ENCODE measurements at places on chromosomes 11 and 22.

DNA sequence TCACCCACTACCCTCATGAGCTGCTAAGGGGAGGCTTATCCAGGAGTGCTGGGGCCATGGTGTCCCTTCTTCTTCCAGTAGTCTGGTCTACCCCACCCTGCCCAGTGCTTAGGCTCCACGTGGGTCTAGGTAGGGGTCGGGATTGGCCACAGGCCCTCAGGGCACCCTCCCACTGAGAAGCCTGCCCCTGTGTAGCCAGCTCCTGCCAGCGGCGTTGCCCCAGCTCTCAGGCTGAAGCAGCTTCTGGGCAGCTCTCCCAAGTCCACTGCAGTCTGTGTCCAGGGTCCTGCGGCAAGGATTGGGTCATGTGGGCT, 24.0 kb upstream of the RIC3 start:
- DNase-seq = no peak

DNA sequence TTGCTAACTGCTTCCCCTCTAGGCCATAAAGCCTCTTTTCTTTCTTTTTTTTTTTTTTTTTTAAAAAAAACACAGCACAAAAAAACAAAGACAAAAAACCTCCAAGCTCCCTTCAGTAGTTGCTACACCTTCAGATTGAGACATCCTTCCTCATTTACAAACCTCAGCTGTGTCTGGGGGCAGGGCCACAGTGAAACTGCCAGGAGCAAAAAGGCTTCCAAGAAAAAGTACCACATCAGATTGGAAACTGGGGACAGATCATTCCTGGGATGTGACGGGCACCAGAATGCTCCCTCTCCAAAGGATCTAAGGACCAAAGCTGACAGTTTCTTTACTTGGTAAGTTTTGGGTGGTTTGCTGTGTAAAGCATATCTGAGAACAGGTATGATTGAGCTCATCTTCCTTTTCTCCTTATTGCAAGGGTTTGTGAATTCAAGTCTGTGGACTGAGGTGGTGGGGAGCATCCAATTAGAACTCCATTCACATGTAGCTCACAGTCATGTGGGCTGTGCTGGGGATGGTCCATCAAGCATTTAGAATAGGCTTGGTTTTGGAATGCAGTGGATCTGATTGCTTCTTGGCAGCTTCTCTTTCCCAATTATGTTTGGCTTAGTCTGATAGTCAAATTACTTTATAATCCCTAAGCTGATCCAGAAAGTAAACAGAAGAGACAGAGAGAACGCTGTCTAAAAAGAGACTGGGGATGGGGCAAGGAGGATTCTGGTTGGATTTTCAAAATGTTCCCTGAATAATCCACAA, 705 bp downstream of the BBOX1 start:
- no peak for DNase-seq

DNA sequence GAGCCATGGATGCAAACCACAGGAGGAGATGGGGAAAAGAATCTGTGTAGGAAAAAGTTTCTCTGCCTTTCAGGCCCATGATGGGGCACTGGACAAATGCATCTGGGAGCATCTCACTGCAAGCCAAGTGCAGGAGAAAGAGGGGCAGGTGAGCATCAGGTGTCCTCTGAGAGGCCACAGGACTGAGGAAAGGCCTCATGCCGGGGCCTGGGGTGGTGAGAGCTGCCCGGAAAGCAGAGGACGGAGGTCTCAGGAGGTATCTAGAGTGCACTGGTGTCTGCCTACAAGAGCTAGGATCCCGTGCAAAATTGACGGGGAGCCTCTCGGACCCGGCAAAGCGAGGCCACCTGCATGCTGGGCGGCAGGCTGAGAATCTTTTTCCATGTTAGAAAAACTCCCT, 73.9 kb downstream of the CTTN start:
- no peak for DNase-seq

DNA sequence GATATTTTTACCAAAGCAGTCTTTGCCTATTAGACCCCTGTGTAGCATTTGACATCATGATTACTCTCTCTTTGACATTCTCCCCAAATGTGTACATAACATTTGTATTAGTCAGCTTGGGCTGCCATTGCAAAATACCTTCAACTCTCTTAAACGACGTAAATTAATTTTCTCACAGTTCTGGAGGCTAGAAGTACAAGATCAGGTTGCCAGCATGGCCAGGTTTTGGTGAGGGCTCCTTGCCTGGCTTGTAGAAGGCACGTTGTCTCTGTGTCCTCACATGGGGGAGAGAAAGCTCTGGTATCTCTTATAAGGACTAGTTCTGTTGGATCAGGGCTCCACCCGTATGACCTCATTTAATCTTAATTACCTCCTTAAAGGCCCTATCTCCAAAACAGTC, 12.3 kb upstream of the DLAT start:
- no peak for DNase-seq

DNA sequence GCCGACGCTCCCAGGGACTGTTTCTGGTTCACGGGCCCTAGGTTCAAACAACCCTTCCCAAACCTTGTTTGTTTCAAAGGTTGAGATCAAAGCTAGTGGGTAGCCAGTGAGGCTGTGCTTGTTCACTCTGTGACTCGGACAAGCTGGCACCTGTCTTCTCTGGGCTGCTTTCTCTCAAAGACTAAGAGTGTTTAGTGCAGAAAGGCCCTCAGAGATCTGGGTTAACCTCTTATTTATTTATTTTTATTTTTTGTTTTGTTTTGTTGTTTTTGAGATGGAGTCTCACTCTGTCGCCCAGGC, 13.0 kb upstream of the MALAT1 start:
- no peak for DNase-seq

GRCh38 chr11:131064373-131064991, 148.2 kb upstream of the SNX19 start:
- no peak for DNase-seq

- DNase-seq = no peak
These were observed 47.0 kb downstream of the PACSIN2 start for GRCh38 chr22:42967933-42968332.

DNA sequence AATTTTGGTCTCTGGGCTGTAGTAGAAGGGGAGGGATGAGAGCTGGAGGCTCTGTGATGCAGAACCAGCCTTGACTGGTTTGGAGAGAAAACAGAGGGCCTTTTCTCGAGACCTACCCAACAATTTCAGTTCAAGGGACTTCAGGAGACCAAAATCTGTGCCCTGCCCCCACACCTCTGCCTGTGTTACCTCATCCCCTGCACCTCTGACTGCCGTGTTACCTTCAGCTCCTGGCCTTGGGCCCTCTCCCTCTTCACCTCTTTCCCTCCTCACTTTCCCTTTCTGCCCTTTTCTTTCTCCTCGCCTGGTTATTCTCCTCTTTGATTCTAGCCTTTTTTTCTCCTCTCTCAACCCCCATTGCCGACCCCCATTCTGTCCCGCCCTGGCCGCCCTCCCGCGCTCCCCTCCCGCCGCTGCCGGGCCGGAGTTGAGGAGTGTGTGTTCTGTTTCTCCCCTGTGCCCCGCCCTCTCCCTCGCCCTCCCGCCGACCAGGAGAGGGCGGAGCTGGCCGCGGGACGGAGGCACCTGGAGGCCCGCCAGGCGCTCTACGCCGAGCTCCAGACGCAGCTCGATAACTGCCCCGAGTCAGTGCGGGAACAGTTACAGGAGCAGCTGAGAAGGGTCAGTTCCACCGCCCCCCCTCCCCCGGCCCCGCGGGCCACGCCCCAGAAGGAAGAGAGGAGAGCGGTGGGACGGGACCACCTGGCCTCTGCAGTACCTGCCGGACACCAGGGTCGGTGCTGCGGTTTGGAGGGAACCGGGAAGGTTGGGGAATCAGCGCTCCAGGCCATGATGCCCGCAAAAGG, 27.2 kb downstream of the PHLDB1 start:
- DNase-seq = no peak

DNA sequence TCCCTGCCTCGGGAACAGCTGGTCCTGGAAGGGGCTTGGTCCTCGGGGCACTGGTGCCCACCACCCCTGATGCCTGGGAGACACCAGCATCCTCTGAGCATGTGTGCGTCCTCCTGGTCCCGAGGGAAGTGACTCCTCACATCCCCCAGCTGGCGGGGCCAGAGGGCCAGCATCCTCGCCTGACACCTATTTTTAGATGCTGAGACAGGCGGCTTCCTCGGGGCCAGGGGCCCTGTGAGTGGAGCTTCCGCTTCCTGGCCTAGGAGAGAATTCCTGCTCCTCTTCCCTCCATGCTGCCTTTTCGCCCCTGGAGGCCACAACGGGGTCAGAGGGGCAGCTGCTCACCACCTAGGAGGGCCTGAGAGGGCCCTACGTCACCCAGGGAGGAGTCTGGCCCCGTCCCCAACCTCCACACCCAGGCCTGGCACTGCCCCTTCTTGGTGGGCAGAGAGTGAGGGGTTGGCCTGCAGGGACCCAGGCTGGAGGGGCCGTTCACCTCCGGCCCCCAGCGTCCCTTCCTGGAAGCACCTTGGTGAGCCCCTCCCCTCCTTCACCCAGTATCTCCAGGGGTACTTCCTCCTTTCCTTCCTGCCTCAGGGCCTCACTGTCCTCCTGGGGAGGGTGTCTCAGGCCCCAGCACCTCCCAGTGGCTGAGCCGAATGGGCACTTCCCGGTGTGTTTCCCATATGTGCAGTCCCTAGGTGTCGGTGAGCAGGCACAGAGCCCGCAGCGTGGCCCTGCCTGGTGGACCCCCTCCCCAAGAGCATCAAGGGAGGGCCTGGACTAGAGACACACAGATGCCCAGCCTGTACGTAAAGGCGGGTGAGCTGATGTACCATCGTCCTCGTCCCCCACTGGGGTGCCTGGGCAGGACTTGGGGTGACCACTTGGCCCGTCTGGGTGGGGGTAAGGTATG, 6.1 kb downstream of the CD81 start:
- DNase-seq = no peak

GRCh38 chr11:66068154-66068821, 1.8 kb upstream of the PACS1 start:
- DNase-seq = peak; percentile 61

DNA sequence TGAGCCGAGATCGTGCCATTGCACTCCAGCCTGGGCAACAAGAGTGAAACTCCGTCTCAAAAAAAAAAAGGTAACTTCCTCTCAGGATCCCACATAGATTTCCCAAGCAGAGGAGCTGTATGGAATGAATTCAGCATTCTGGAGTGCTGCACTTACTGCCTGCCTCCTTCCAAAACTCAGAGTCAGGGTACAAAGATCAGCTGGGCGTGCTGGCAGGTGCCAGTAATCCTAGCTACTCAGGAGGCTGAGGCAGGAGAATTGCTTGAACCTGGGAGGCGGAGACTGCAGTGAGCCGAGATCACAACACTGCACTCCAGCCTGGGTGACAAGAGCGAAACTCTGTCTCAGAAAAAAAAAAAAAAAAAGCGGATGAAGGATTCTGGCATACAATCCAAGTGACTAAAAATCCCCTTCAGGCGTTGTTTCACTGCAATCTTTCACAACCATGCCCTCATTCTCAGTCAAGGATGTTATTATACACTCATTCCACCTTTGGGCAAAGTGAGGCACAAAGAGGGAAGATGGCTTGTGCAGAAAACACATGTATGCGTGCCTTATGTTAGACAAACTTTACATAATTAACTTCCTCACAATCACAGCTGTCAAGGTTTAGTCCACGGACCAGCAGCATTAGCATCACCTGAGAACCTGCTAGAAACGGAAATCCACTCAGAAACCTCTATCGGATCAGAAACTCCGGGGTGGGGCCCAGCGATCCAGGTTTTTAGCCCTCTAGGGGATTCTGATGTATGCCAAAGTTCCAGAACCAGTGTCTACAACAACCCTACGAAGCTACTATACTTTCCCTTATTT, 1.1 kb upstream of the NOL12 start:
- no peak for DNase-seq

- no peak for DNase-seq
These were observed at the start of gene MRGPRX2 for GRCh38 chr11:19060629-19061028. Gene MRGPRX2, minus strand, starts transcription at chr11:19060717. Its CDS starts 4,315 bp downstream, at chr11:19056402.

DNA sequence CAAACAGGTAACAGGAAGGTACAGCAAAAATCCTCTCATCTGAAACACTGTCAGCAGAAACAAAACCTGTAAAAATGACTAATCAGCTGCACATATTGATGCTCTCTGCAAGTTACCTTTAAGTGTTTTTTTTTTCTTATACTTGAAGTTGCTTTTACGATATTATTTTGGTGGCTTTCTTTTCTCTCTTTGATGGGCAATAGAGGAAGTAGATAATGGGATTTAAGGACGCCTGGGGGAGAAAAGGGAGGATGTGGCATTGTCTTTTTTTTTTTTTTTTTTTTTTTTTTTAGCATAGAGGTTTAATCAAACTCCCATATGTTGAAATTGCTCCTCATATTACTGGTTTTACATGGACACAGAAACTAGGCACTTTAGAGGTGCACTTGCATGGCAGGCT, 11.4 kb upstream of the ADSL start:
- no peak for DNase-seq

DNA sequence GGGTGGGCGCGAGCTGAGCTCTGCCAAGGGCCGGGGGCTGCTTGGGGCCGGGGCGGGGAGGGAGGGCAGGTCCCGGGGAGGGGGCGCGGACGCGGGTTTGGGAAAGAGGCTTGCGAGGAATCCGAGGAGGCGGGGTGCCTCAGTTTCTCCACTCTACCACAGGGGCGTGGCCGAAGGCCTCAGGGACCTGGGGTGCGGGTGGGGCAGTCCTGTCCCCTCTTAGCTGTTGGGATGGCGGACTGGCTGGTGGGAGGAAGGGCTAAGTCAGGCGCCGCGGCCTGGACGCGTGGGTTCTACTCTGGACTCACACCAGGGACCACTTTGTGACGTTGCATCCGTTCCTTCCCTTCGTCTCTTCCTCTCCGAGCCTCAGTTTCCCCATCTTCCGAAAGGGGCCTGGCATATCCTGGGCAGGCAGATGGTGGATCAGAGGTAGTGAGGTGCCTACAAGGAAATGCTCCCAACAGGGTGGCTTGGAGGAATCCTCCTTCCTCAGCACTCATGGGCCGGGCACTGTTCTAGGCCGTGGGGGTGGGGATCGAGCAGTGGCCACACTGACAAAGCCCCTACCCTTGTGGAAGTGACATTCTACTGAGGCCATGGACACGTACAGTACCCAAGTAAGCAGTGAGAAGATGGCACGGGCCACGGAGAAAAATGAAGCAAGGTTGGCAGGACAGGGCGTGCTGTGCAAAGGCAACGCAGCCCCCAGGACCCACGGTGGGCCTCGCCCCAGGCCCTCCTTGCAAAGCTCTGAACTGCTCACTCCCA, 13.2 kb downstream of the IGLL1 start:
- DNase-seq = no peak

DNA sequence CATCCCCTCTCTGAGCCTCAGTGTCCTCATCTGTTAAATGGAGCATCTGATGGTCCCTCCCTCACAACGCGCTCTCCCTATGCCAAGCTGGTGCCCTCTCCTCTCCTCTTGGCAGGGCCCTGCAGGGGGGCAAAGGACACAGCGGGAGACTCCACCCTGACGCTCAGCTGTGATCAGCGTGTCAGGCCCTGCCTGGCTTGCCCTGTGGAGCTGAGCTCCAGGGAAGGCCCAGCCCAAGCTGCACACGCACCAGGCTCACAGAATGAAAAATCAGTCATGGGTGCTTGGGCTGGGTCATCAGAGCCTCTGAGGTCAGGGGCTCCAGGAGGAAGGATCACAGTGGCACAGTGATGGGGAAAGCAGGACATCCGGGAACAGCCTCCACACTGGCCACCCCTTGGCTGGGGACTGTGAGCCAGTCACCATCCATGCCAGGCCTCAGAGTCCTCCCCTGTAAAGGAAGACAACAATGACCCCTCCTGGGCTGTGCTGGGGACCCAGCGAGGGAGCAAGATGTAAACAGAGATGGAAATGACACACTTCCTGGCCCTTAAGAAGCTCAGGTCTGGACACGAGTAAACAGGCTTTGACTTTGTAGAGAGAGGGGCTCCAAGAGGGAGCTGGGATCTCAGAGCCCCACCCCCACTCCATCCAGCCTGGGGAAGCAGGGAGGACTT, 36.6 kb downstream of the RPL3 start:
- no peak for DNase-seq

Measured in stimulated activated CD4-positive, alpha-beta T cell treated with anti-CD3 and anti-CD28 coated beads, Interleukin-15, amount 100 ng/mL, for 1 hour (primary cell).